ENCODE measurements at places on chromosomes 5 and 9.

GRCh38 chr9:104900871-104901270, 27.1 kb downstream of the ABCA1 start:
- no peak for DNase-seq

- no peak for DNase-seq
These were observed 1.9 kb downstream of the ANKH start for GRCh38 chr5:14869668-14870164.

- DNase-seq: no peak
These were observed 12.8 kb upstream of the MGAT1 start for GRCh38 chr5:180815293-180815917.

- peak; percentile 87 for DNase-seq
These were observed 25.9 kb upstream of the UNC5A start for GRCh38 chr5:176784218-176785165.

- no peak for DNase-seq
These were observed 135.0 kb upstream of the DAP start for GRCh38 chr5:10896016-10896415.

GRCh38 chr5:95327211-95327610, 42.3 kb upstream of the MCTP1 start:
- DNase-seq: no peak

GRCh38 chr5:56656846-56657726, 158.3 kb upstream of the MAP3K1 start:
- peak; percentile 42 for DNase-seq

DNA sequence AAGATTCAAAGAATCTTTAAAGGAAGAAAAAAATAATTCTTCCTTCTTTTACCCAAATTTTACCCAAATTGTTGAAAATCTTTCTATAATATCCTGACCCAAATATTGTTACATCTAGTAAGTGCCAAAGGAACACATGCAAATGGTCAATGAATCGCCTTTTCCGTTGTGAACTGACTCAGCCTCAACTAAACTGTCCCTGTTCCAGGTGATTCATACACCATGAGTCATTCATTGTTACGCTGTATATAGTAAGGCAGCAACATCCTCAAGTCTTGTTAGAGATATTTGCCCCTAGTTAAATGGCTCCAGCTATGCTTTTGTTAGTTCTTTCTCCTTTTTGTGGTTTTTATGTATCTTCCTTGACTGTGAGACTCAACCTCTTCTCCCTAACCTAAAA, 9.7 kb downstream of the PTGER4 start:
- DNase-seq: peak; percentile 95

GRCh38 chr9:80305136-80305535, 733.4 kb downstream of the TLE4 start:
- DNase-seq: no peak

- no peak for DNase-seq
These were observed 85.1 kb upstream of the CKMT2 start for GRCh38 chr5:81147886-81148571.

GRCh38 chr9:133356391-133357091, at the start of the genes SURF1 and SURF2:
TSS of gene SURF1 (minus strand) at chr9:133356487. CDS start at chr9:133356453, 34 bp downstream.
TSS of gene SURF2 (plus strand) at chr9:133356550. CDS start at chr9:133356593, 43 bp downstream.
- DNase-seq: peak; percentile 77

- DNase-seq: no peak
These were observed 7.9 kb downstream of the TXN start for GRCh38 chr9:110248361-110248760.

GRCh38 chr9:123358181-123358905, 2.3 kb downstream of the CRB2 start:
- no peak for DNase-seq

DNA sequence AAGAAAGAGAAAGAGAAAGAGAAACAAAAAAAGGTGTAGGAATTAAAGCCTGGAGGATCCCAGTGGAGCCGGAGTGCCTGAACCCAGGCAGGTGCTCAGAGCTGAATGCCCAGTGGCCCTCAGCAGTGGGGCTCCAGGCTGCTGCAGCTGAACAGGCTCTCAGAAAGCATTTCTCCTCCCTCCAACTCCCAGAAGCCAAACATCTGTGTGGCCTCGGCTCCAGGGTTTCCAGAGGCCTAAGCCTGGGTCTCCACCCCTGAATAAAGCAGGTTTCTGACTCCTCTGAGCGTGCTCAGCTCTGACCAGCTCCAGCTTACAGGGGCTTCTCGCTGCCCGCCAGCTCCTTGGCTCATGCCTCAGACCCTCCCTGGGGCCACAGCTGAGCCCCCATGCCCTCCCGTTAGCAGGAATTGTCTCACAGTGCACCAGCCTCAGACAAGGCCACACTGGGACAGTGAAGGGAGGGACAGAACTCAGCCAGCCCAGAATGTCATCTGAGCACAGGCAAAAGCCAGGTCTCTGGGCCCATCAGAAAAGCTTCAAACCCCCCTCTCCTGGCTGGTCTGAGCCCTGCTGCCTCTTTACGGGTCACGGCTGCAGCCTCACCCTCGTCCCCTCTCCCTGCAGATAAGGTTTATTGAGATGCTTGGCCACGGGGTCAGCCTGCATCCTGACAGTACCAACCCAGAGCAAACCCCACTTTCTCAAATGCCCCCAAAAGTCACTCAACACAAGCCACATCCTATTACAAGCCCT, 114.4 kb upstream of the PPP1R26 start:
- no peak for DNase-seq

GRCh38 chr9:126373241-126373640, 46.6 kb downstream of the MVB12B start:
- DNase-seq: peak; percentile 78

DNA sequence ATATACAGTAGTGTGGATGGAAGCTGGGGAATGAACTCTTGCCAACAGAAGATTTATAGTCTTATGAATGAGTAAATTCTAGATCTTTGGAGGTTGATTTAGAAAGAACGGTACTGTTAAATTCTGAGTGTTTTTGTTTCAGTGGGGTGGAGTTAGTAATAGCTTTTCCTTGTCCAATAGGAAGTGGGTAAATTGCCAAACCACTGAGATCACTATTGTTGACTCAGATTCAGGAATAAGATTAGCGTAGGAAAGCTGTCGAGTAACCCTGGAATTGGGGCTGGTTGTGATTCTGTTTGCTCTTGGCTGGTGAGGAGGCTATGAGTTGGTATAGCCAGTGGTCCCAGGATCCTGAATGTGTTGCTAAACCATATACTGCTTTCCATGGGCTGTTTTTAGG, 155.6 kb downstream of the ARHGAP26 start:
- DNase-seq: peak; percentile 83

DNA sequence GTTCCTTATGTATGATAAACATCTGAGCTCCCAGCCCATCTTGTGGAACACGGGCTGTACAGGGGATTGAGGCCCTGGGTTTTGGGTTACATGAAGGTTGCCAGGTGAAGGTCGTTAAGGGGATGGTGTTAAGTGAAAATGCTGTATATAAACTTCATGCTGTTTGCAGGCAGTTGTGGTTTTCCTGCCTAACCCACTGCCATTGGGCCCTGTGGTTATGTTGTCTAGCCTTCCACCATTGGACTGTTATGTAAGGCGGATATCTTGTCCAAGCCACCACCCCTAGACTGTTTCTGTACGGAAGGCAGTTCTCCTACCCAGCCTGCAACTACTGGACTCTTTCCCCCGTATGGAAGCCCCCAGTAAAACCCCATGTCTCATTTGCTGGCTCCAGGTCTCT, 246.1 kb downstream of the KIF4B start:
- no peak for DNase-seq

- DNase-seq: no peak
These were observed 100.0 kb downstream of the SEMA5A start for GRCh38 chr5:9445826-9446388.

- DNase-seq: peak; percentile 81
These were observed 85.6 kb downstream of the PTTG1 start for GRCh38 chr5:160507221-160507721.

GRCh38 chr9:129863059-129863690, 27.9 kb downstream of the USP20 start:
- DNase-seq: peak; percentile 86

DNA sequence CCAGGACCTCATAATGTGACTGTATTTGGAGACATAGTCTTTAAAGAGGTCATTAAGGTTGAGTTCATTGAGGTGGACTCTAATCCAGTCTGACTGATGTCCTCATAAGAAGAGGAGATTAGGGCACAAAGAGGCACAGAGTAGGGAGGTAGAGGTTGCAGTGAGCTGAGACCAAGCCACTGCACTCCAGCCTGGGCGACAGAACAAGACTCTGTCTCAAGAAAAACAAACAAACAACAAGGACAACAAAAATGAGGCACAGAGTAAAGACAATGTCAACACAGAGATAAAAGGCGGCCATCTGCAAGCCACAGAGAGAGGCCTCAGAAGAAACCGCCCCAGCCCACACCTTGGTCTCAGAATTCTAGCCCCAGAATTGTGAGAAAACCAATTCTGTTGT, 17.0 kb upstream of the TDRD7 start:
- no peak for DNase-seq

GRCh38 chr9:89675058-89675742, 70.4 kb downstream of the GADD45G start:
- DNase-seq: no peak

- DNase-seq: peak; percentile 20
These were observed 12.2 kb upstream of the SLC38A9 start for GRCh38 chr5:55724281-55724680.

GRCh38 chr9:112218908-112219307, 43.8 kb upstream of the SUSD1 start:
- DNase-seq: no peak

DNA sequence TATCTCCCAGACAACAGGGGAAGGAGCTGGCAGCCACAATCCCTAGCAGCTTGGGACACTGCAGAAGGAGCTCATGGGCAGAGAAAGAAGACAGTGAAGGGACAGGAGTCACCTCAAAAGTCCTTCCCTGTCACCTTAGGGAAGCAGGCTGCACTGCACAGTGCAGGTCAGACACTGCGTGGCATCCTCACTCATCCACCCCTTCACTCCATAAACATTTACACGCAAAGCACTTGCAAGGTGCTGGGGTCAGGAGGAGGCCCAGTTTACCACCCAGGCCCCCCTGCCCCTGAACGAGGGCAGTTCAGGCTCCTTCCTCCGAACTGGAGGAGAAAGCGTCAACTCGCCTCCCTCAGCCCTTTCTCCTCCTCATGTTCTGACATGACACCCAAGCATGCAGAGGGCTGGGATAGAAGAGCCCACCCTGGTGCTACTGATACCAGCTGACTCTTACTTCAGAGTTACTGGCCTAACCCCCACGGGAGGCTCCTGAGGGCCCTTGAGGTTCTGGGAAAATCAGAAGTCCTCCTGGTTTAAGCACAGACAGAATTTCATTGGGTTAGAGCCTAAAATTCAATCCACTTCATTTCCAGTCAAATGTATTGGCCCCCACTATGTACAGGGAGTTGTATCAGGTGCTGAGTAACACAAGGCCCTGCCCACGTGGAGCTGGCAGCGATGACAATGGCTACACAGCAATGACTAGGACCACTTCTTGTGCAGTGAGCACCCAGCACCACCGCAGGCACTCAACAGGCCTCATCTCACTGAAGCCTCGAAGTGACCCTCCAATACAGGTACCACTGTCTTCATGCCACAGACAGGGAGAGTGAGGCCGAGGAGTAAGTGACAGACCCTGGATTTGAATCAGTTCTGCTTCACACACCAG, 70.4 kb downstream of the RAPGEF1 start:
- DNase-seq: no peak

DNA sequence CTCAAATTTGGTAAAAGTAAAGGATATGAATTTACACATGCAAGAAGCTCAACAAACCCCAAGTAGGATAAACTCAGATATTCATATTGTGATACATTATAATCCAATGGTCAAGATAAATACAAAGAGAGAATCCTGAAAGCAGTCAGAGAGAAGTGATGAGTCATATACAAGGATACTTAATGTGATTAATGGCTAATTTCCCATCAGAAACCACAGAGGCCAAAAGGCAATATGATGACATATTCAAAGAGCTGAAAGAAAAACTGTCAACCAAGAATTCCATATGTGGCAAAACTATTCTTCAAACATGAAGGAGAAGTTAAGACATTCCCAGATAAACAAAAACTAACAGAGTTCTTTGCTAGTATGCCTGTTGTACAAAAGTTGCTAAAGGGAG, 19.5 kb upstream of the IRF1 start:
- DNase-seq: peak; percentile 84

- peak; percentile 59 for DNase-seq
These were observed 36.7 kb downstream of the MTREX start for GRCh38 chr5:55344392-55344992.

DNA sequence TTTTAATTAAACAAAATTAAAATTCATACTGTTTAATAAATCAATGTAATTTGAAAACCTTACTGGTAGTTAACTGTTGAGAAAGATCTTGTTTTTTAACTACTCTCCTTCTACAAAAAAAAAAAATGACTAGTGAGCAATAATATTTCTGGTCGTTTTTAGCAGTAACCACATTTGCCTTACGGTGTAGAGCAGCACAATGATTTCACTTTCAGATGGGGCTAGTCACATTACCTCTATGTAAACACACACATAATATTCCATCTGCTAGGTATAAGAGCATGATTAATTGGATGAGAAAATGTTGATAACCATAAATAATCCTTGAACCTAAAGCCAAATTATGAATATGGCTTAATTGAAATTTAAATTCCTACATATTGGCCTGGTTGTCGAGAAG, 198.1 kb downstream of the CHSY3 start:
- DNase-seq: no peak

GRCh38 chr5:24742334-24742733, 97.6 kb upstream of the CDH10 start:
- DNase-seq: peak; percentile 21

- no peak for DNase-seq
These were observed 95.5 kb upstream of the KCNN2 start for GRCh38 chr5:114266374-114266773.

DNA sequence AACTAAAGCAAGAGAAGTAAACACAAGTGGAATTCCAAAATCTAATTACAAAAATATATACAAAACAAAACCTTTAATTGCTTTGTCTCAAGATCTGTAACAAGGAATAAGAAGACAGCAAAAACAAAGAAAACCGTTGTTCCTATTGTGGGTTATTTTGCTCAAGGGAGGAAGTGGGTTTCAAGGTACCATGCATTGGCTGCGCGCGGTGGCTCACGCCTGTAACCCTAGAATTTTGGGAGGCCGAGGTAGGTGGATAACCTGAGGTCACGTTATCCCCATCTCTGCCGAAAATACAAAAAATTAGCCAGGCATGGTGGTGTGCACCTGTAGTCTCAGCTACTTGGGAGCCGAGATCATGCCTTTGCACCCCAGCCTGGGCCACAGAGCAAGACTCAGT, 12.1 kb upstream of the IQGAP2 start:
- no peak for DNase-seq

DNA sequence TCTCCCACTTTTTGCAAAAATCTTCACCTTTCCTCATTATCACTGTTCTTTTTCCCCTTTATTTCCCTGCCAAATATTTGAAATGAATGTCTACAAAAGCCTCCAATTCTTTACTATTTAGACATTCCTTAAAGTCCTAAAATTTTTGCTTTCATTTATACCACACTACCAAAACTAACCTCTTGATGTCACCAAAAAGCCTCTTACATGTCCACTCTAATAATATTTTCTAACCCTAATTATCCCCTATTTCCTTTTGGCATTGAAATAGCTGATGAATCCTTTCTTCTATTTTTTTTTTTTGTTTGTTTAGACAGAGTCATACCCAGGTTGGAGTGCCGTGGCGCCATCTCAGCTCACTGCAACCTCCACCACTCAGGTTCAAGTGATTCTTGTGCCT, 32.3 kb upstream of the NRG2 start:
- peak; percentile 6 for DNase-seq

All from fibroblast of skin of right biceps (primary cell).